ENCODE measurements at places on chromosomes 7 and 10. TPM values are rescaled to one million over a fixed set of nuclear protein-coding genes. Genes with fewer than 3 reads are reported as not detected.
A peak's percentile ranks its signal among the peaks of the same experiment; 100 is the strongest.

- H3K4me3 ChIP-seq: no peak overlapping the region
- no peak overlapping the region for H3K27ac ChIP-seq
- DNase-seq: peak; percentile 67
- peaks cover 13% of the 10 kb centered on the region for H3K27me3 ChIP-seq
Observed at GRCh38 chr10:113576852-113577251, 24.0 kb downstream of the HABP2 start.

DNA sequence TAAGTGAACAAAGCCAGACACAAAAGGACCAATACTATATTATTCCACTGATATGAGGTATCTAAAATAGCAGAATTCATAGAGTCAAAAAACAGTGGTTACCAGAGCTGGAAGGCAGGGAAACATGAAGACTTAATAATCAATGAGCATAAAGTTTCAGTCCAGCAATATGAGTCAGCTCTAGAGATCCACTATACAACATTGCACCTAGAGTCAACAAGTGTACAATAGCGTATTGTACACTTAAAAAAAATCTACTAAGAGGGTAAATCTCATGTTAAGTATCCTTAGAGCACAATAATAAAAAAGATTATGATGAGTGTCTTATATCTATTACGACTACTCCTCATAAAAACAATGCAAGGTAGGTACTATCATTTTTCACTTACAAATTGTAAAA, 36.1 kb downstream of the C10orf90 start:
- no peaks in the 10 kb centered on the region for H3K36me3 ChIP-seq
- no peak overlapping the region for H3K4me3 ChIP-seq
- no peak overlapping the region for H3K27ac ChIP-seq
- H3K4me1 ChIP-seq: peaks cover 6% of the 10 kb centered on the region
- H3K27me3 ChIP-seq: no peaks in the 10 kb centered on the region
- DNase-seq: no peak

- no peak overlapping the region for H3K4me3 ChIP-seq
- H3K36me3 ChIP-seq: no peaks in the 10 kb centered on the region
- no peaks in the 10 kb centered on the region for H3K4me1 ChIP-seq
- H3K27ac ChIP-seq: no peak overlapping the region
Observed at GRCh38 chr10:126911301-126911700, 6.1 kb downstream of the DOCK1 start.

DNA sequence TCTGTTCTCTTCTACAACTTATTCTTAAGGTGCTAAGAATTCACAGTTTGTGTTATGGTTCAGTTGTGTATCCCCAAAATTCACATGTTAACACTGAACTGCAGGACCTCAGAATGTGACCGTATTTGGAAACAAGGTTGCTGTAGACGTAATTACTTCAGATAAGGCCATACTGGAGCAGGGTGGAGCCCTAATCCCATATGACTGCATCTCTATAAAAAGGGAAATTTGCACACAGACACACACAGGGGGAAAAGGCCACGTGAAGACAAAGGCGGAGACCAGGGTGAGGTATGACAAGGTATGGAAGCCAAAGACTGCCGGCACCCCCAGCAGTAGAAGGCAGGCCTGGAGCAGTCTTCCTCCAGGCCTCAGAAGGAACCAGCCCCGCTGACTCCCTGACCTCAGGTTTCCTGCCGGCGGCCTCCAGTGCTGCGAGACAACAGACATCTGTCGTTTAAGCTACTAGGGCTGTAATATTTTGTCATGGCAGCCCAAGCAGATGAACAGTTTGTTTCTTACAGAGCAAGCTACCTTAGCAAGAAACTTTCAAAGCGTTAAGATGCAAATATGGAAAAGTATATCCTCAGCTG, 98.7 kb downstream of the PROSER2 start:
- H3K4me3 ChIP-seq: no peak overlapping the region
- DNase-seq: no peak
- H3K4me1 ChIP-seq: peaks cover 6% of the 10 kb centered on the region
- H3K27ac ChIP-seq: no peak overlapping the region
- peaks cover 9% of the 10 kb centered on the region for H3K36me3 ChIP-seq

- H3K27ac ChIP-seq: no peak overlapping the region
- no peaks in the 10 kb centered on the region for H3K36me3 ChIP-seq
- H3K4me1 ChIP-seq: no peaks in the 10 kb centered on the region
- H3K27me3 ChIP-seq: no peaks in the 10 kb centered on the region
- no peak for DNase-seq
- no peak overlapping the region for H3K4me3 ChIP-seq
Observed at GRCh38 chr7:66296001-66296521, 90.9 kb downstream of the TPST1 start.

Gene SFRP5
- total RNA-seq: not detected
